Naive thymus-derived CD8-positive, alpha-beta T cell (primary cell): ENCODE measurements at places on chromosomes 2 and 18.

DNA sequence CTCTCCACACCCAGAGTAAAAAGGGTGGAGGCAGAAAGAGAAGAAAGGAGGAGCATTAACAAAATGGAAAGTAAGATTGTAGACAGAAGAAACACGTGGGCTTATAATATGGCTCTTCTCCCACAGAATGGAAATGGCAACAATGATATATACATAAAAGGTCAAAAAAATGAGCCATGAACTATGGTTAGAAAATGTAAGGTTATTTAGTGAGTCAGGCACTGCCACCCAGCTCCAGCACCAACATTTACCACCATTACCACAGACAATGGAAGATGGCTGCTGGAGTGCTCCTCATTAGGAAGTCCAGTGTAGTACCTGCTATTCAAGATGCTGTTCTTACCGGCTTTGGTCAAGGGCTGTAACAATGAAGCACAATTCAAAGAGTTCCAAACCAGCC lies 258.0 kb downstream of the ZEB2 start:
- no peak for DNase-seq

- DNase-seq: no peak
These were observed 96.1 kb downstream of the MAP2 start for GRCh38 chr2:209519906-209520305.

DNA sequence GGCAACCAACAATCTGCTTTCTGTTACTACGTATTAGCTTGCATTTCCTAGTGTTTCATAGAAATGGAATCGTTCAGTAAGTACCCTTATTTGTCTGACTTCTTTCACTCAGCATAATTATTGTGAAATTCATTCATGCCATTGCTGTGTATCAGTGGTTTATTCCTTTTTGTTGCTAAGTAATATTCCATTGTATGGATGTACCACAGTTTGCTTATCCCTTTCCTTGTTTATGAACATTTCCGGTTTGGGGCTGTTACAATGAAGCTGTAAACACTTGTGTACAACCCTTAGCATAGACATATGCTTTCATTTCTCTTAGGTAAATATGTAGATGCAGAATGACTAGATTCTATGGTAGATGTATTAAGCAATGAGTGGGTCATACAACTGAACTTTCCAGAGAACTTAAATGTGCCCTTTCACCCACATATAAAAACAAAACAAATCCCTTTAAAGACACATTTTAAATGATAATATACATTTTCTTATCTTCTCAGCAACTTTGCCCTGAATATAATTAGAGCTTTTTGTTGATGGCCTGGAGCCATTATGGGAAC lies 21.9 kb downstream of the FER1L5 start:
- no peak for DNase-seq

GRCh38 chr2:54760310-54760709 lies 36.8 kb downstream of the EML6 start:
- no peak for DNase-seq

DNA sequence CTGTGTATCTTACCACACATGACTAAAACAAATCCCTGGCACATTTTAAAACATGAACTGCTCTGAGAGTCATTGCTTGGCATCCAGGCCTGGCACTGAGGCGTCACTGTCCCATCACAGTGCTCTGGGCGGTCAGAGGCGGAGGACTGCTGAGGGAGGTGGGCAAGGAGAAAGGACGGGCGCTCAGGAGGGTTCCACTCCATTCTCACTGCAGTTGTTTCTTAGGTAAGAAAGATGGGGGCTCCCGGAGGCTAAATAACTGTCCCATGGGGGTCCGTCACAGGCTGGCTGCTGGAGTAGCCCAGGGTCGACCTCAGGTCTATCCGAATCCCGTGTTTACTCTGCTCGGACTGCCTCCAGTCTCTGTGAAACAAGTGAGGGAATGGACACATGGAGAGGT lies 117.5 kb downstream of the FAM168B start:
- DNase-seq: no peak

GRCh38 chr18:33700513-33700976 lies 122.5 kb downstream of the ASXL3 start:
- no peak for DNase-seq

GRCh38 chr2:82124629-82125028 lies 1820.1 kb upstream of the LRRTM1 start:
- DNase-seq: no peak

- DNase-seq: peak; percentile 28
These were observed 98.0 kb downstream of the TRABD2A start for GRCh38 chr2:84782717-84783442.

DNA sequence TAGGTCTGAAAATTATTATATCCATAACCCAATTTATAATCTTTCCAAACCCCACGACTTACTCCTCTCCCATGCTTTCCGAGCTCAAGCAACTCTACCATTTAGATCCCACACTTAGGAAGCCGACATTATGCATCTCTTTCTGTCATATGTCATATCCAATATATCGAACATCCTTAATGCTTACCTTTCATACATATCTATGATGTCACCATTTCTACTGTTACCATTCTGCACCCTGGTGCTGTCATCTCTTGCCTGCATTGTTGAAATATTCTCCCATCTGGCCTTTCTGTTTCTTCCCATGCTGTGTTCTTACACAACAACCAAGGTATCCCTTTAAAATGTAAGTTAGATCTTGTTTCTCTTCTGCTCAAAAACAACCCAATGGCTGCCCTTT lies 127.1 kb upstream of the MC4R start:
- DNase-seq: no peak

DNA sequence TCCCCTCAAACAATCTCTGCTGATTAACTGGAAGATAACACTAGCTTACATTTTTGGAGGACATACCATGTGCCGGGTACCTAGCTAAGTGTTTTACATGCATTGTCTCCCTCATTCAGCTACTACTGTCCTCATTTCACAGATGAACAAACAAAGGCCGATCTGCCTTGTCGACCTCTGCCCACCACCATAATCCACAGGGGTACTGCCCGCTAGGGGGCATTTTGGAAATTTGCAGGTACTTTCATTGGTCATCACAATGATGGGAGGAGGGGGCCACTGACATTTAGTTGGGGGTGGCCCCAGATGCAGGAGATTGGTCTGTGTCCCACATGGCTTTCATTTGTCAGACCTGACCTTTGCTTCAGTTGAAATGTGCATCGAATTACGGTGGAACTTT lies 3.9 kb upstream of the TMEM163 start:
- no peak for DNase-seq

DNA sequence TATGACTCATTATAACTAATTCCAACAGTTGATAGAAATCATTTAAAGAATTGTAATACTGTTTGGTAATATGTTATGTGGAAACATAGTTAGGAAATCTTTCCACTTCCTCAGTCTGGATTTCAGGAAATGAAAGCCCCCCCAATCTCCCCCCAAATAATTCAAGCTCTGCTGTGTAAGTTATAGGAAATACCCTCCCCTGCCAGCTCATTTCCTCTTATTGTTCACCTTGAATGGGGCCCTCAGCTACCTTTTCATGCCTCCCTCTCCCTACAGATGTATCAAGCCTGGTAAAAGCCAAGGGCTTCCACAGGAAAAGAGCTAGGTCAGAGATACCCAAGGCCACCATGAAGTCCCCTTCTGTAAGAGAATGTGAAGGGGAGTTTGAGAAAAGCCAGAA lies 155.5 kb downstream of the CNTNAP5 start:
- no peak for DNase-seq

GRCh38 chr2:172246649-172247048 lies 143.9 kb upstream of the DLX2 start:
- no peak for DNase-seq

- no peak for DNase-seq
These were observed 591.9 kb downstream of the IRS1 start for GRCh38 chr2:226207671-226208070.
